T-cell (primary cell): ENCODE measurements at places on chromosomes 16 and 17.

- peak; percentile 46 for DNase-seq
Measured at GRCh38 chr16:16127469-16128116, 95.7 kb downstream of the ABCC6 start.

GRCh38 chr17:624341-624860 is 90.2 kb downstream of the VPS53 start:
- no peak for DNase-seq

GRCh38 chr17:46818929-46819859 is 702 bp upstream of the WNT3 start:
- DNase-seq, result no peak

GRCh38 chr17:28737770-28738679 is 5.8 kb upstream of the TRAF4 start:
- DNase-seq, result no peak

DNA sequence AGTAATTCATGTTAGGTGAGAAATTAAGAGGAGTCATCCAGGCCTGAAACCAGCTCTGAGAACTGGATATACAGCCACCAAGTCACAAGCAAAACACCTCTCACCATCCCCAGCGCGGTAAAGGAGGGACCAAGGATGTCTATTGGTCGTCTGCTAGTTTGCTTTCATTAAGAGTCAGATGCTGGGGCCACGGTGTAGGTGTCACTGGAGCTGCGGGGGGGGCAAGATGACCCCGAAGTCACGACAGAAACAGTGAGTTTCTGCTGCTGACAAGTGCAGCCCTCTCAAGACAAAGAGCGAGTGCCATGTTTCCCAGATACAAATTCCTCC is 790 bp downstream of the NCBP3 start:
- DNase-seq, result peak; percentile 34

DNA sequence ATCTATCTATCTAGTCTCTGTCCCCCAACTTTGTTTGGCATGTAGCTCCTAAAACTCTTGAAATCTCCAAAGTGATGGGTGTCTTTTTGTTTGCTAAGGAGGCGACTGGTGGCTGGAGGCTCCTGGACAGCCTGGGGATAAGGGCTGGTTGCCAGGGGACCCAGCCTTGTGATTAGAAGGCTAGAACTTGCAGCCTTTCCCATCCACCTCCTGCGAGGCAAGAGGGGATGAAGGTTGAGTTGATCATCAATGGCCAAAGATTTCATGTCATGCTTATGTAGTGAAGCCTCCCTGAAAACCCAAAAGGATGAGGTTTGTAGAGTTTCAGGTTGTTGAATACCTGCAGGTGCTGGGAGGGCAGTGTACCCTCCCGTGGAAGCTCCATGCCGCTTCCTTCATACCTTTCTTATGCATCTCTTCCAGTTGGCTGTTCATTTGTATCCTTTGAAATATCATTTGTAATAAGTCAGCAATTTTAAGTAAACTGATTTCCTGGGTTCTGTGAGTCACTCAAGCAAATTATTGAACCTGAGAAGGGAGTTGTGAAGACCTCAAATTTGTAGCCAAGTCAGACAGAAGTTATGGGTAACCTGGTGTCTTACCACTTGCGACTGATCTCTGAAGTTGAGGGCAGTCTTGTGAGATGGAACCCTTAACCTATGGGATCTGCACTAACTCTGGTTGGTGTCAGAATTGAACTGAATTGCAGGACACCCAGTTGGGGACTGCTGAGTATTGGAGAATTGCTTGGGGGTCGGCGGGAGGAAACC is 202.4 kb downstream of the SEC14L1 start:
- no peak for DNase-seq

GRCh38 chr17:7289256-7290032 is 5.0 kb downstream of the YBX2 start:
- DNase-seq, result no peak

- no peak for DNase-seq
Measured at GRCh38 chr17:67253384-67253783, 8.4 kb upstream of the HELZ start.

GRCh38 chr17:19513897-19514488 is 19.7 kb upstream of the SLC47A1 start:
- peak; percentile 72 for DNase-seq

DNA sequence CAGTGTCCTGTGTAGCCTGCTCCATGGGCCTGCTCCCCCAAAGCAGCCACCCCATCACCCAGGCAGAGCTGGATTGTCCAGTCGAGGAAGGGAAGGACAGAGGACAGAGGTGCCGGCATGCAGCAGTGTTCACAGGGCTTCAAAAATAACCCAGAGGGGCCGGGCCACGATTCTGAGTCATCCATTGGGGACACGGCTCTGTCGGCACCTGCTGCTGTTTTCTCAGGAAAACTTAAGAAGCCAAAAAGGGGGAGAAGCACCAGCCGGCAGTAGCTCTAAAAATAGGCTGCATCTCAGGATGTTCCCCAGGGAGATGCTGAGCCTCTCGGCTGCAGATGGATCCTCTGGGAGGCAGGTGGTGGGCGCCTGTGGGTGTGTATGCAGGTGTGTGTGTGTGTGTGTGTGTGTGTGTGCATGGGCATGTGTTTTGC is 1.6 kb downstream of the CA7 start:
- no peak for DNase-seq

DNA sequence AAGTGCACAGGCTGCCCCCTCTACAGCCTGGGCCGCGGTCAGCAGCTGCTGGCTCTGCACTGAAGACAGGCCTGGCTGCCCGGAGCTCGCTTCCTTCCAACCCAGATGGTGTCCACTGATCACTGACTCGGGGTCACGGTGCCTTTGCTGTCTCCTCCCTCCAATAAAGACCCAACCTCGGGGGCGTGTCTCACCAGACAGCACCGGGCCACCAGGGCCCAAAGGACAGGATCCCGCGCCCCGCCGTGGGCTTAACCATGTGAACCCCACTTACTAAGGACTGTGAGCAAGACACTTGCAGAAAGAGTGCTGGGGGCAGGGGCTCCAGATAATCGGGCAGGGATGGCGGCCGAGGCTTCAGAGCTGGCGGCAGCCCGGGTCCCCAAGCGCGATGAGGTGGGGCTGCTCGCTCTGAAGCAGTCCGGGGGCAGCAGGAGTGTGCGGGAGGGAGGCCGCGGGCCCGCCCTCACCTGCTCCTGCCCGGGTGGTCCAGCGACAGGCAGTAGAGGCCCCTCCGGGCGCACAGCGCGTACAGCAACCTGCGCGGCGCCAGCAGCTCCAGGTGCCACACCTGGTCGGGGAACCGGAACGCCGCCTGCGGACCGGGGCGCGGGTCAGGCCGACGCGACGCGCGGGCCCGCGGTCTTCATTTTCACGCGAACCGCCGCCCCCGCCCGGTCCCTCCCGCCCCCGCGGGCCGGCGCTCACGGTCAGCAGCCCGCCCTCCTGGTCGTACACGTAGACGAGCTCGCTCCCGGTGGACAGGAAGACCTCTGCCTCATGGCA is 502 bp downstream of the FAAP100 start:
- DNase-seq, result no peak

- DNase-seq, result no peak
Measured at GRCh38 chr16:228151-228851, 948 bp downstream of the LUC7L start.

- DNase-seq, result no peak
Measured at GRCh38 chr16:6016530-6017184, 919.1 kb upstream of the EEF2KMT start.

GRCh38 chr16:50306287-50306686 is 39.9 kb downstream of the ADCY7 start:
- DNase-seq, result no peak

DNA sequence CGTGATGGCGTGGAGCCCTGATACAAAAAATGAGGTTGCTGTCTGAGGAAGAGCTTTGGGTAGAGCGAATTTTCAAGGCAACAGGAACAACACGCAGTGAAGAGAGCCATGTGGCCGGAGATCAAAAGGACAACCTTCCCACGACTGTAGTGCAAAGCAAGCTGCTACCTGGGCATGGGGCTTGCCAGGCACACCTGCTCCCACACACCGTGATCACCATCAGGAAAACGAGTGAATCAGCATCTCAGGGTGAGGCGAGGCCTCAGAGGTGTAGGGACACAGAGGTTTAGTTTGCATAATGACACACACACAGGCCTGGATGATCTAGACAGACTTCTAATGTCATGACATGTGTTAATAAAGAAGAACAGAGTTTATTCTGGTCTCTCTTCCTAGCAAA is 65.7 kb downstream of the PARN start:
- no peak for DNase-seq

DNA sequence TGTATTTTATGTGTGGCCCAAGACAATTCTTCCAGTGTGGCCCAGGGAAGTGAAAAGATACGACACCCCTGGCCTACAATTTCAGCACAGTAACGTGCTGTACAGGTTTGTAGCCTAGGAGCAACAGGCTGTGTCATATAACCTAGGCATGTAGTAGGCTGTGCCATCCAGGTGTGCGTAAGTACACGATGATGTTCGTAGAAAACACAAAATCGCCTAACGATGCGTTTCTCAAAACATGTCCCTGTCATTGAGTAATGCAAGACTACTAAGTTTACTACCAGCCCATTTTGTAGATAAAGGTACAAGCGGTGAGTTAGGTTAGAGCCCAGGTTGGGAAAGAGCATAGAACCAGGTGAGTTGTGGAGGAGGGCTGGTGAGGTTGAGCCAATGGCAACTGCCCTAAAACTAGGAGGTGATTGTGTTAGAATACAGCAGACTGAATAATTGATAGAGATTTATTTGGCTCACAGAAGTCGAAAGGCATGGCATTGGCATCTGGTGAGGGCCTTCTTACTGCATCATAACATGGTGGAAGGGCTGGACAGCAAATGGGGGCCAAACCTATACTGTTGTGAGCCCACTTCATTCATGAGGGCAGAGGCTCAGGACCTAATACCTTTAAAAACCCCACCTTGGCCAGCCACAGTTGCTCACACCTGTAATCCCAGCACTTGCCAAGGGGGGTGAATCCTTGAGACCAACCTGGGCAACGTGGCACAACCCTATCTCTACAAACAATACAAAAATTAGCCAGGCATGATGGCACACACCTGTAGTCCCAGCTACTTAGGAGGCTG is 4.2 kb downstream of the EIF1 start:
- DNase-seq, result no peak

GRCh38 chr16:86510465-86511261 is at the start of gene FOXF1:
FOXF1 (plus strand) TSS chr16:86510527; CDS start chr16:86510570, 43 bp downstream.
- DNase-seq, result no peak

DNA sequence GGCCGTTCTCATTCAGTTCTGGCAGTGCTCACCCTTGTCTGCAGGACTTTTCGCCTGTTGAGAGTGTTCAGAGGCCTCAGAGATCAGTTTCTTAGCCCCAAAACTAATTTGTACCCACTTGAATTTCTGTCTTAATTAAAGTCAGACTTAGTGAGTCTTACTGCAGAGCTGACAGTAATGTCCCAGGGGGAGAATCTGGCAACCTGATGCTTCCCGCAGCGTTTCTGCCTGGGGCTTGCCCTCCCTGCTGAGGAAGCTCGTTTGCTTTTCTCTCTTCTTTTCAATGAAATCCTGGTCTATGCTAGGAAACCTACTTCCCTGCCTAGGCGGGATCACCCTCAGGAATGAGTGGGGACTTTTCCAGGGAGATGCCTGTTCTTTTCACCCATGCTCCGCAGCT is 25.3 kb downstream of the DBNDD1 start:
- no peak for DNase-seq

GRCh38 chr16:16797239-16797638 is 418.3 kb downstream of the NPIPA7 start:
- DNase-seq, result no peak

GRCh38 chr16:96935-97381 is 18.9 kb downstream of the MPG start:
- peak; percentile 88 for DNase-seq

- DNase-seq, result no peak
Measured at GRCh38 chr17:43547659-43548256, 1.6 kb upstream of the ETV4 start.

GRCh38 chr16:21264571-21265036 is 13.5 kb downstream of the CRYM start:
- no peak for DNase-seq
